ENCODE measurements at places on chromosomes 4 and X.

DNA sequence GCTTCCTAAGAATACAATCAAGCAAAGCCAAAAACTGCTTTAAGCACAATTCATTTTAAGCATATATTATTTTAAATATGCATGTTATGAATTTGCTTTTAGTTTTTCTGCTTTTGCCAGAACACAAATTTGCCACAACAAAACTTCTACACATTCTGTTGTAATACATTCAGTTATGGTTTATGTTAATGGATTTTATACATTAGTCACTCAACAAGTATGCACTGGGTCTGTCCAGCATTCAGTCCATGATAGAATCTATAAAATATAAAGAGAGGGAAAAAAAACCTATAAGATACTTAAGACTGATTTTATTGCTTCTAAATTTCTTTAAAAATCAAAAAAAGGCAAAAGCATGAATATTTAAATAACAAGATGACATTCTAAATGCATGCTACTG, 22.2 kb downstream of the IQCM start:
- DNase-seq = no peak

- no peak for DNase-seq
These were observed 214.8 kb downstream of the SPATA18 start for GRCh38 chr4:52265781-52266525.

GRCh38 chrX:119093991-119094735, 21.4 kb downstream of the CT47C1 start:
- no peak for DNase-seq

GRCh38 chr4:15656038-15656470, 897 bp upstream of the FBXL5 start:
- DNase-seq = no peak

- DNase-seq = no peak
These were observed 52.1 kb downstream of the HS3ST1 start for GRCh38 chr4:11376571-11376970.

DNA sequence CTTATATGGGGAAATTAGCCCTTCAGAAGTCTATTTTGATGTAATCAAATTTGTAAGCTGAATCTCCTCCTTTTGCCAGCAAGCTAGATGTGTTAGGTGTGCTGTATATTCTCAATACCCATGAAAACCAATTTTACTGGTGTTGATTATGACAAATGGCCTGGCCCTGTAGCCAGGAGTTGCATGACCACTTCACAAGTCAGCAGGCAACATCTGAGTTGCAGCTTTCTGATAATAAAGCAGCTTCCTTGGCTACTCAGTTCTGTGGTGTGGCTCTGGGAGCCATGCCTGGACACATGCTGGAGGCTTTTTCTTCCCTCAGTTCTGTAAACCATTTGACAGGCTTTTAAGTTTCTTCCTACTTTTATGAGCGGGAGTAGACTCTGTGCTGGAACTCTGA, 154.1 kb upstream of the CXCL13 start:
- DNase-seq = no peak

DNA sequence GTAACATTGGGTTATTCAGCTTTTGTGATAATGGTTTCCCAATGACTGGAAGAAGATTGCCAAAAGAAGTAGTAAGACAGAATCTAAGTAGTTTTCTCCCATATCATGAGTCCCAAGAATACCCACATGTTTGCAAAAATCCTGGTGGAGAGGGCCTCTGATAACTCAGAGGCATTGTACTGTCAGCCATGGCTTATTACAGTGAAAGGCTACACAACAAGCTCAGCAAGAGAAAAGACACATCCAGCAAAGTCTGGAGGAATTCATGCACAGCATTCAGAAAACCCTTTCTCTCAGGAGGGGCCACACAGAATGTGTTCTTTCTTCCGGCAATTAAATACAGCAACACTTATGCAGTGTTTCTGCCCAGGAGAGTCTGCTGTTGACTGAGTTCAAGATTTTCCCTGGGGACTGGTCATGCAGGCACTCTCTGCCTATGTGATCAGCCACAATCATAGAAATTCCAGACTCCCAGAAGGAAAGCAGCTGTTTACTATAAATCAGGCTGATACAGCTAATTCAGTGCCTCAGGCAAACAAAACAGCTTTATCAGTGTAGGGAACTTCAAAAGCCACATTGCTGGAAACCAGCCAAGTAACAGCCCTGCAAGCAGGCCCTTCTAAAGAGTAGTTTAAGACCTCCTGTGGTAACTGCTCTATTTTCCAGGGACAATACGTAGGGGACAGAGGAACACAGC, 937.1 kb downstream of the CCSER1 start:
- no peak for DNase-seq

DNA sequence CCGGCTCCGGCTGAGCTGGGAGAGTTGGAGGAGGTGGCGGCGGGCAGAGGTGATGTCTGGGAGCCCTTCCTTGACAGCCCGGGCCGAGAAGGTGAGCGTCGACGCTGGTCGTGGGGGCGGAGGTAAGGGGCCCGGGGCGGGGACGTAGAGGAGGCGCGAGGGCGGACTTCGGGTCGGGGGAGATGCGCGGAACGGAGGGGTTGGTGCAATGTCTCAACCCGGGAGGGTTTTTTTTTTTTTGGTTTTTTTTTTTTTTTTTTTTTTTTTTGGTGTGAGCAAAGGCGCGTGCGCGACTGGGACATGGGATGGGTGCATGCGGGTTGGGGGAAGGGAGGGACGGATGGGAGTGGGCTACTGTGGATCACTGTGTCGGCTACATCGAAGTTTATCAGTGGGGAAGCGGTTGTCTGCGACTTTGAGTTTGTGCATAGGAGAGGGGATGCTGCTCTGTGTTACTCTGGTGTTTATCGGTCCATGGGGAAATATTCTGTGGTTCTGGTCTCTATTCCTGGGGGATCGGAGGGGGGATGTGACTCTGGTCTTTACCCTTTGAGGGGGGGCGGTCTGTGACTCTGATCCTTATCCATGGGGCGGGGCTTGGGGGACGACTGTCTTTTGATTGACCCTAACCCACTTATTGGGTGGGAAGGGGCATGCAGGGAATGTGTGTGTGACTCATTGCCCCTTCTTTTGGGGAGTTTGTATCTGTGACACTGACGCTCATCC, 537 bp downstream of the RBM10 start:
- DNase-seq = no peak

DNA sequence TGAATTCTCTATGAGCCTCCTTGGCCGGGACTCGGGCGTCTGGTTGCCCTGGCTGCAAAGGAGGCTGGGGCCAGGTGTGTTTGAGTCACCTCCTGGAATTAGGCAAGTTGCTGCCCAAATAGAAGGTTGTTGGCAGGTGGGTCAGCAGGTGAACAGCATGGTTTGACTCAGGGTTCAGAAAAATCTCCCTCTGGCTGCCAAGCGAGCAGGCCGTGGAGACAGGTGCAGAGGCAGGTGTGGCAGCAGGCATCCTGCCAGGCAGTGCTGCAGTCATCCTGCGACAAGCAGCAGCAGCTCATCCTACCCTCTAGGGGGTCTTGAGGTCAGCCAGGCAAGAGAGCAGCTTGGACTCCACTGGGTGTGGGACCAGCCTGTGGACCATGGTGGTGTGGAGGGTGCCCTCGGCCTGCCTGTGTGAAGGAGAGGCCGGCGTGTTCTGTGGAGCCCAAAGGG, 8.2 kb downstream of the MSANTD1 start:
- DNase-seq = no peak

DNA sequence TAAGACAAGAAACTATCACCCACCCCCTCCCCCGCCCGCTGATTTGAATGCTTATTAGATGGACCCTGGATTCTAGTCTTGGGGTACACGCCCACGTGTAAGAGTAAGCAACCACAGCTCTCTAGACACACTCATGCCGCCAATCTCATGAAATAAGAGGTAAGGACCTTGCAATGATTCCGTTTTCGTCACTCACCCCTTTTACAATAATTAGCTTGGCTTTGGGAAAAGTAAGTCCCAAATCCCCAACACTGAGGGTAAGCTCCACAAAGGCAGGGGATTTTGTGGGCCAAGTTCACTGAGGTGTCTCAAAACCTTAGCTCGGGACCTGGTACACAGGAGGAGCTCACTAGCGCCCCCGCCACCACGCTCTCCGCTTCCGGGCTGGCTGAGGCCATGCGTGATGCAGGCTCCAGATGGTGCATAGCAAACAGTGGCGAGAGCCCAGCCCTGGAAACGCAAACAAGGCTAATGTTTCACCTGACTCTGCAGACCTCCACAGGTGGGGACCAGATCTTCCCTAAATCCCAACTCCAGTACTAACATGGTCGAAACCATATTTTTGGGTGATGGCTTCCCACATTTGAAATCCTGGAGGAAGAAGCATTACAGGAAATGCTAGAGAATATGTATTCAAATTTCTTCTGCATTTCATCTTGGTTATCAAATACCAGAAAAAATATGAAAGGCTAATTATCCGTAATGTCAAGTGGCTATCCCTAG, 4.1 kb downstream of the PLAC8 start:
- peak; percentile 83 for DNase-seq

DNA sequence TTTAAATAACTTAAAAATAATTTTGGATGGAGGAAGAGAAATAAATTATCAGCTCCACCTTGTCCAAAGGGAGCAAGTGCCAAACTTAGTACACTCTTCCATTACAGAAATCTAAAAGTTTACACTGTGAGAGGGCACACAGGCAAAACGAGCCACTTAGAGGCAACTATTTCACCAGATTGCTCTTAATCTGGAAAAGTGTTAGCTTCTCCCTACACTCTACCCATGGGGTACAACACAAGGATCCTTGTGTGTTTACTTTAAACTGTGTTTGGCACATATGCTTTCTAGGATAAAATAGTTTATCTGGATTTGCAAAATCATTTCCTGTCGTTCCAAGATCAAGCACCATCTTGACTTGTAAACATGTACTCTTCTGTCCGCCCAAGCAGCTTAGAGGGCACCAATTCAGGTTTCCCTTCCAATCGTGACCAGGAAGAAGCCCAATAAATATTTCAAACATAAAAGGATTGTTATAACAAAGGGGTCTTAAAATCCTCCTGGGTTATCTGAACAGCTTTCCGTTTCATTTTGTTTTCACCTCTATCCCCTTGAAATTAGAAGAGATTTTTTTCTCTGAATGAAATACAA, 29.0 kb upstream of the KDR start:
- no peak for DNase-seq

DNA sequence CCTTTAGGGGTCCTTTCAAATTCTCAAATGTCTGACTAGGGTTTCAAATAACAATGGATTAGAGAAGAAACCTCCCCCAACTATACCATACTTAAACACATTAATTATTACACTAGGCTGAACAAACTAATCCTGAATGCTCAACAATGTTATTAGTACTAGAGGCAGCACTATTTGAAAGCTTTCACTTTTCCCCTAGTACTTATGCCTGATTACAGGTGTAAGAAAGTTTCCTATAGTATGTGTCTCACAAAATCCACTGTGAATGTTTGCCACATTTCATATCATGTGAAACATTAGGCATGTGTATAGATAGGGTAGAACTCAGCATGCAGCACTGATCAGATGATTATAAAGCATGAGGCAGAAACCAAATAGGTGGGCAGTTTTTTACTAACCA, 336.2 kb downstream of the ZNF674 start:
- no peak for DNase-seq

GRCh38 chrX:10165580-10166247, 8.9 kb downstream of the CLCN4 start:
- DNase-seq = no peak

GRCh38 chrX:109472939-109473735, 8.7 kb downstream of the GUCY2F start:
- no peak for DNase-seq

- DNase-seq = no peak
These were observed at the start of gene AMER1 for GRCh38 chrX:64205441-64205734. TSS of gene AMER1 (minus strand) at chrX:64205708. CDS start at chrX:64193286, 12,422 bp downstream.

GRCh38 chr4:106287353-106287969, 28.5 kb downstream of the TBCK start:
- no peak for DNase-seq

DNA sequence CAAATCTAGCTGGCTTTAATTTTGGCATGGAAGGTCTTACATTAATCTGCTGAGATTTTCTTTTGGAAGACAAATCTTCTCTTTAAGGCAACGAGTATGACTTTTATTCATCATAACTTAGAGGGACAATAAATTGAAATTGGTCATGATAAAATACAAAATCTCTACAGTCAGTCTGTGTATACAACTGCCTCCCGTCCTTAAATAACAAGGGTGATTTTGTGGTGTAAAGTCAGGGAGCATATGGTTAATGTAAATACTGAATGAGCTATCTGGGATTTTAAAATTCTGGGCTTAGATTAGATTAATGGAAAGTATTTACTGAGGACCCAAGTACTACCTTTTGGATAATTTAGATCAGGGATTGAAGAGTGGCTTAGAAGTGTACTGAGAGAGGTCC, 328.4 kb upstream of the HAND2 start:
- DNase-seq = no peak

DNA sequence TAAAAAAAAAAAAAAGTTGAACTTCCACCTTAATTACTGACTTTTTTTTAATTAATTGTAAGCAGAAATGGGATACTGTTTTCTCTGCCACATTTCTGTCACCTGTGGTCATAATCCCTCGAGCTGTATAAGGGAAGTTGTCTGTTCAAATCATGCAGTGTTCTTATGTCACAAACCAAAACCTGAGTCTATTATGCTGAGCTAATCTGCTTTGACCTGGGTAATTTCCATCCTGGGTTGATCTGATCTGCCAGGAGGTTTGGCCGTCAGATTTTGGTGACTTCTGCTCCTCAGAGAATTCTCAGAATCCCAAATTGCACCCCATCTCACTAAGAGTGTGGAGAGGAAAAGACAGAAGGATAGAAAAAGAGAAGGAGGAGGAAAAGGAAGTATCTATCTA, 683.1 kb downstream of the KCTD8 start:
- no peak for DNase-seq

- no peak for DNase-seq
These were observed 608 bp downstream of the TAF1 start for GRCh38 chrX:71366674-71367256.

Data from stimulated activated CD8-positive, alpha-beta memory T cell treated with anti-CD3 and anti-CD28 coated beads, Interleukin-15, amount 100 ng/mL, for 1 hour (primary cell).